ENCODE measurements at places on chromosomes 7 and 10.

- no peak for DNase-seq
Observed at GRCh38 chr7:81031243-81031642, 112.4 kb upstream of the SEMA3C start.

- no peak for DNase-seq
Observed at GRCh38 chr10:80324891-80325364, 31.6 kb downstream of the DYDC1 start.

DNA sequence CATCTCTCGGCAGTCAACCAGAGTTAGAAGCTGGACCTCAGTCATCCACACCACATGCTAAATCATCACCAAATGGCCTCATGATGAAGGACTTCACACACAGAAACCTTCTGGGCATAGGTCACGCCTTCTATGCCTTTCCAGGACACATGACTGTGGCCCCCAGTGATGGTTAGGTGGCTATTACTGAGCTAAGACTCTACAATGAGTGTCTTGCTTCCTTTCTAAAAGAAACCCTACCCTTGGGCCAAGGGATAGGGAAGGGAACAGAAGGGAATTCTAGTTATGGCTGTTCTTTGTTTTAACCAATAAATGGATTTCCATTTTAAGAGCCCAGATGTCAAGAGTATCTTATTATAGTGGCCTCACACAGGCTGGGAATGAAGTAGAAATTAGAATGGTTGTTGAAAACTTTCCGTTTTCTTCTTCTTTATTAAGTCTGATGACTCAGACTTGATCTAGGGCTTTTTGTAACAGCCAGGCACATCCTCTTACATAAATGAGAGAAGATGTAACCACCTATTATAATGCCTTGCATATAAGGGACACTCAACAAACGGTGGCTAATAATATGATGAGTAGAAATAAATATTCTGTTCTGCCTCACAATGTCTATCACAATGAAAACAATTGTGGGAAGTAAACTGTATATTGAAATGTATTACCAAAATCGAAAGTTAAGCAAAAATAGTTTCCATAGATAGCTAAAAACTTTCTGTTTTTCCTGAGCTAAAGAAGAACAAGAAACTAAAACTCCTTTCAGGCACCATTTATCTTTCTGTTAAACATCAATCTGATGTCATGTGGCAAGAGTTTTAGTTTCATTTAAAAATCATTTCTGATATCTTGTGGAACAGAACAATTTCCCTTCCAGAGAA is 62.5 kb upstream of the TOMM7 start:
- no peak for DNase-seq

DNA sequence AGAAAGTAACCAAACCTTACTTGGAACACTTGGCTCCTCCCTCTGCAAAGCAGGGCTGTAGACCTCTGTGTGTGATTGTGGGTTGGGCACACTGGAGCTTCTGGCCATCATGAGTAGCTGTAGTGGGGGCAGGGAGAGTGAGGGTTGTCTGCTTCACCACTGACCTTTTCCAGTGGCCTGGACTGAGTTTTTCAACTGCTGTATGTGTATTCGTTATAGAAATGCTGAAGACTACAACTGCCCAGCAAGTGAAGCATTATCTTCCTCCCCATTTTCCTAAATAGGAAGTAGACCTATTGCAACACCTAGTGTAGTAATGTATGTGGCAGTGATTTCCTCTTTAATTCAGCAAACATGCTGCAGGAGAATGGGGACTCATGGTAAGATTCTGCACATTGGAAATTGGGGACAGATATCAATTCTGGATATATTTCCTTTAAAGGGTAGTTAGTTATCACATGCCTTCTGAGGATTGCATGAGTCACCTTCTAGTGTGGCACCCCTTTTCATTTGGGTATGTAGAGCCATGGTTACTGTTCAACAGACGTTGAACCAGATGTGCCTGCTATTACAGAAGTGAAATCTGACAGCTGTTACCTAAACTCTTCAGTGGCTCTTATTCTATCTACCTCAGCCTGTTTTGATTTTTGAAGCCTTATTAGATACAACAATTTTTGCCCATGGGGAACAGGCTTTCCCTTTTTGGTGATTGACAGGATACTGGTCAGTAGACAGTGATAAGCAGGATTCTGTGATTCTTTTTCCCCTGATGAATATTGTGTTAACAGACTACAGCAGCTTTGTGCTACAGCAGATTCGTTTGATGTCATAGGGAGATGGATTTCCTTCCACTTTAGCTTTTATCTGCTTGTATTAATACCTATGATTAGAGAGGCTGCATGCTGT is 130.9 kb downstream of the SND1 start:
- DNase-seq = no peak

GRCh38 chr10:43208147-43209073 is 58.5 kb downstream of the RASGEF1A start:
- DNase-seq = no peak

DNA sequence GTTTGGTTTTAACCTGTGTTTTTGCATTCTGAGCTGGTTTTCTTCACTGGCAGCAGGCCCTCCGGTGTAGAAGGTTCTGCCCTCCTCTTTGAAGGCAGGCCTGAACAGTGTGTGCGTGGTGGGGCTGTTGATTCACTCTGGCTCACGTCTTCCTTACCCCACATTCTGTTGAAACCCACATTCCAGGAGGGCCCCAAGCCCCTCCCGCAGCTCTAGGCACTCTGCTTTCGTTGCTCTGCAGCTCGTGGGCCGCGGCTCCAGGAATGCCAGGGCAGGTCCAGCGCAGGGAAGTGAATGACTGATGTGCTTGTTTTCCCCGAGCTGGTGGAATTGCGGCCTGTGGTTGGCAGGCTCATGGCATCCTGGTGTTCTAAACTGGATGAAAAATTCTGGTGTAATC is 49.0 kb downstream of the HTRA1 start:
- DNase-seq = no peak

GRCh38 chr10:82409671-82410070 is 534.7 kb downstream of the NRG3 start:
- no peak for DNase-seq

DNA sequence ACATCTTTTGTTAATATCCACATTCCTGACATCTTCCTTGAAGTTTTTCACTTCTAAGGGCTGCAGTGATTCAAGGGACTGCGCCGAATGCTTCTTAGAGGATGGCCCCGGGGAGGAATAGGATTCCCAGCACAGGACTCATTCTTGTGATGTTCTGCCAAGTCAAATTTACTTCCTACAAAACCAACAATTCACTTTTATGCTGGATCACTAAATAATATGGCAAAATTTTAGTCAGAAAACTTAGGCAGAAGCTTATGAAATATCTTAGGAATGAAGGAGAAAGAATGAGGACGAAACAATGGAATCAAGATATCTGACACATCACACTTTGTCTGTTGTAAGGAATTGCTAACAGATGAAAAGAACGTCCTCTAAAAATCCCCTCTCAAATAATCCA is 151.5 kb downstream of the JAZF1 start:
- no peak for DNase-seq

GRCh38 chr10:71850021-71850742 is 869 bp downstream of the PSAP start:
- DNase-seq = no peak

DNA sequence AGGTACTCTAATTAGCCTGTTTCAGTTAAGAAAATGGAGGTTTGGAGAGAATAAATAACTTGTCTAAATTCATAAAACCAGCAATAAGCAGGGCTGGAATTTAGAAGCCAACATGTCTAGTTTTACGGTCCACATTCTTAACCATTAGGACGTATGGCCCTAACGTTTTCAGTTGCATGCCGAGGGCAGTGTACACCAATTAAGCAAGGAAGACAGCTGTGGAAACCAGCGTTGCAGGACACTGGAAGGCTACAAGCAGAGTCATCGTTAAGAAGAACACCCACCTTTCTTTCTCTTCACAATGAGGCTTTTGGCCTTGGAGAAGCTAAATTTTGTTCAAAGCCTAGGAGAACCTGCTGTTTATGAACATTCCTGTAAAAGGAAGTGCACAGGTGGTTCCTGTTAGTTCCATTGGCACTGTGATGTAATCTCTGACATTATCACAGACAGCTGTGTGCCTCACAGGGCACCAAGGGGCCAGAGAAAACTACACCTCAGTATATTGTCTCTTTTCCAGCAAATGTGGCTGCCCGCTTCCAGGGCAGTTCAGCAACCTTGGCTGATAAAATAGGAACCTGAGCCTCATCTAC is 21.0 kb downstream of the MPP7 start:
- DNase-seq = no peak

- no peak for DNase-seq
Observed at GRCh38 chr10:74500816-74501215, 325.6 kb upstream of the KAT6B start.
